Cortex of kidney (tissue), 1 donor: ENCODE measurements at places on chromosomes 16 and 17.

GRCh38 chr16:10878328-10878643, 1.3 kb downstream of the CIITA start:
- no peak for DNase-seq

DNA sequence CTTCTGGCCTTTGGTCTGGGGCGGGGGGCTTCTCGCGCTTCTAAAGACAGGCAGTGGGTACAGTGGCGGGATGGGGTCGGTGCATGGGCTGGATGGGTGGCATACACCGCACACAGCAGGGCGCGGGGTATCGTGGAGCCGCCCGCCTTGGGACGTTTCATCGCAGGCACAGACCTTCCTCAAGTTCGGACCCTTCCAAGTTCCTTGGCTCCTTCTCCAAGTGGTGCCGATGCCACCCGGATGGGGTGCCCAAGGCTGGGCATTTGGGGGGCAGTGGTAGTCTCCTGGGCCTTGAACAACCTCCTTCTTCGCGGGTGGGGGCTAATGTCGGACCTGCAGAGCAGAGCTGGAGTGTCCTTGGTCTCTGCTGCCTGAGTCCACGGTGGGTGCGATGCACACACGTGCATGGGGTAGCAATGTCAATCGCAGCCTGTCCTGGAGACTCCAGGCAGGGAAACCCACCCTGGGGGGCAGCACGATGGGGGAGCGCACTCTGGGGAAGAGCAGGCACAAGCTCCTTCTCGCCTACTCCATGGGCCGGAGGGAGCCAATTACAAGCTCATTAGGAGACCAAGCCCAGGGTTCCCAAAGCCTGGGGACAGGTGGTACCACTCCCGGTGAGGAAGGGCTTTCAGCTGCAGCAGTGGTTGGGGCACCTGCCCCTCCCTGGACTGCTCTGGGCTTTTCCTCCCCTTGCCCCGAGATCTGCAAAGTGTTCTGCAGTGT, 686 bp upstream of the MTSS2 start:
- no peak for DNase-seq

- DNase-seq: no peak
These were observed 46.8 kb upstream of the MRTFB start for GRCh38 chr16:14024283-14024682.

DNA sequence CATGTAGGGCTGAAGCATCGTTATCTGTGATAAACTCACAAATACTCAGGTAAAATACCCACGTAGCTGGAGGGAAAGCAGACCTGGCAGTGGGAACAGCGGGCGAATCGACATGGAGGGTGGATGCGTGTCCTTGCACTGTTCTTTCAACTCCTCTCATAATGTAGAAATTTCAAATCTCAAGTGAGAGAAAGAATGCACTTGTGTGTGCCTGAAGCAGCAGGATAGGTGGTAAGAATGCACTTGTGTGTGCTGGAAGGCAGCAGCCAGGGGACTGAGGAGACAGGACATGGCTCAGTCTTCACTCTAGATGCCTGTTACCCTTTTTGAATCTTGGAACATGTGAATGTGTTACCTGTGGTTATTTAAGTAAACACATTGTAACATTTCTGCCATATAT, 10.4 kb downstream of the IFT140 start:
- no peak for DNase-seq

- DNase-seq: no peak
These were observed 17.8 kb downstream of the HS3ST6 start for GRCh38 chr16:1900452-1900774.

DNA sequence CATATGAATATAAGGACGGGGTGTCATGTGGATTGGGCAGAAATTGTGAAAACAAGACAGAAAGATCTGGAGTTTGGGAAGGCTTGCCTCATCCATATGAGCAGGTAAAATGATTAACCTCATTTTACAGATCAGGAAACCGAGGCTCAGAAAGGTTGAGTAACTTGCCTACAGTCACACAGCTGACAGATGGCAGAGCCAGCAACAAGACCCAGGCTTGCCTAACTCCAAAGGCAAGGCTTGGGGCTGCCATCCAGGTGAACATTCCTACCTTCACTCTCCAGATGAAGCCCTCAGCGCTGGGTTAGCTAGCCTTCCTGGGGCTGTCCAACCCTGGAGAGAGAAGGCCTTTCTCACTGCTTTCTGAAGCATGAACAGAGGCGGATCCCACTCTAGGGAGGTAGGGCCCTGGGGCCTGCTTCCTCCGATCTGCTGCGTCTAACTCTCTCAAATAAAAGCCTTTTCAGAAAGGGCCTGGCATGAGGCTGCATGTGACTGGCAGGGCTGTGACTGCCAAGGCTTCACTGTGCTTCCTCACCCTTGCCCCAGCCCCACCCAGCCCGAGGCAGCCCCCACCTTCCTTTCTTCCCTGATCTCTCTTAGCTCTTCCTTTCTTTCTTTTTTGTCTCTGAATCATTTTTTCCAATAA, 107.8 kb downstream of the GNAO1 start:
- no peak for DNase-seq

DNA sequence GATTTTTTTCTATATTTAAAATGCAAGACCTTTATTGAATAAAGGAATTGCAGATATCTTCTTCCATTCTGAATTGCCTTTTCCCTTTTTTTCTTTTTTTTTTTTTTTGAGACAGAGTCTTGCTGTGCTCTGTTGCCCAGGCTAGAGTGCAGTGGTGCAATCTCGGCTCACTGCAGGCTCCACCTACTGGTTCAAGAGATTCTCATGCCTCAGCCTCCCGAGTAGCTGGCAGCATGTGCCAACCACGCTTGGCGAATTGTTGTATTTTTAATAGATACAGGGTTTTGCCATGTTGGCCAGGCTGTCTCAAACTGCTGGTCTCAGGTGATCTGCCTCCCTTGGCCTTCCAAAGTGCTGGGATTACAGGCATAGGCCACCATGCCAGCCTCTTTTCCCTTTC, 151.5 kb downstream of the CEP112 start:
- no peak for DNase-seq

GRCh38 chr17:8698162-8698971, 46.3 kb downstream of the CCDC42 start:
- no peak for DNase-seq

DNA sequence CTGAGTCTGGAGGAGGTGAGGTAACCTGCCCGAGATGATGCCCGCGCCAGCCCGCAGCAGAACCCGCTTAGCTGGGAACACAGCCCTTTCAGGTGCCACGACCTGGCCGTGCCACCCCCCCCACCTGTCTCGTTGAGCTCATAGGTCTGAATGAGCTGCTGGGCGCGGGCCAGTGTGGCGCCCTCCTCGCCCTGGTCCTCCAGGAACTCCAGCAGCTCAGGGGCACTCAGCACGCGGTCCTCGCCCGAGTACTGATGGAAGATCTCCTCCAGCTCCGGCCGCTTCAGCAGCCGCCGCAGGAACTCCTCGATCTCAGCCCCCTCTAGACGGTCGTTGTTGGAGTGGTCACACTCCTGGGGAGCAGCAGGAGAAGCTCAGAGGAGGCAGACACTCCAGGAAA, 13.6 kb downstream of the PLCD3 start:
- DNase-seq: no peak

DNA sequence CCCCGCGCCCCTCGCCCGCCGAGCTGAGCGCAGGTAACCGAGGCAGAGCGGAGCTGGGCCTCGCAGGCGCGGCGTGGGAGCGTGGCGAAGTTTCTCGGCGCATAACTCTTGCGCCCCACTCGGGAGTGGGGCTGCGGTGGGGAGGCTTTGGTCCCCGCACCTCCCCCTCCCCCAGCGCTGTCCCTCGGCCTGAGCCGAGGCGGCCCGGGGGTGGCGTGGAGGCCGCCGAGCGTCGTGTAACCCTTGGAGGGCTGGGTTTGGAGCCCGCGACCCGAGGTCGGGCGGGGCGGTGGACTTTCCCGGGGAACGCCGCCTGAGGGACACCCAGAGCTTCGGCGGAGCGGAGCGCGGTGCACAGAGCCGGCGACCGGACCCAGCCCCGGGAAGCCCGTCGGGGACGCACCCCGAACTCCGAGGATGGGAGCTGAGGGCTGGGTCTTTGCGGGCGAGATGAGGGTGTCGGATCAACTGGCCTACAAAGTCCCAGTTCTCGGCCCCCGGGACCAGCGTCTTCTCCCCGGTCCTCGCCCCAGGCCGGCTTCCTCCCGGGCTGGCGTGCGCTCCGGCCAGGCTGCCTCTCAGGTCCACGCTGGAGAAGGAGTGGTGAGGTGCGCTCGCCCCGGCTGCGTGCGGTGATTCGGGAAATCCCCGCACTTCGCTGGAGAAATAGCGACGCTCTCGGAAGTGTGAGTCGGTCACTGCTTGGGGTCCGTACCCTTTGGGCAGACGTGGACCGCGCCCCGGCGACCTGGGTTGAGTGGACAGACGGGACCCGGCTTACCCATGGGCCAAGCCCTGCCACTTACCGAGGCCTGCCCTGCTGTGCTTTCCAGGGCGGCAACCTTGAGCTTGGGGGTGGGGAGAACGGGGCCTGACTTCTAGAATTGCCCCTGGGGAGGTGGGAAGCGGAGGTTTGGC, 168.4 kb downstream of the RAB11FIP4 start:
- no peak for DNase-seq

DNA sequence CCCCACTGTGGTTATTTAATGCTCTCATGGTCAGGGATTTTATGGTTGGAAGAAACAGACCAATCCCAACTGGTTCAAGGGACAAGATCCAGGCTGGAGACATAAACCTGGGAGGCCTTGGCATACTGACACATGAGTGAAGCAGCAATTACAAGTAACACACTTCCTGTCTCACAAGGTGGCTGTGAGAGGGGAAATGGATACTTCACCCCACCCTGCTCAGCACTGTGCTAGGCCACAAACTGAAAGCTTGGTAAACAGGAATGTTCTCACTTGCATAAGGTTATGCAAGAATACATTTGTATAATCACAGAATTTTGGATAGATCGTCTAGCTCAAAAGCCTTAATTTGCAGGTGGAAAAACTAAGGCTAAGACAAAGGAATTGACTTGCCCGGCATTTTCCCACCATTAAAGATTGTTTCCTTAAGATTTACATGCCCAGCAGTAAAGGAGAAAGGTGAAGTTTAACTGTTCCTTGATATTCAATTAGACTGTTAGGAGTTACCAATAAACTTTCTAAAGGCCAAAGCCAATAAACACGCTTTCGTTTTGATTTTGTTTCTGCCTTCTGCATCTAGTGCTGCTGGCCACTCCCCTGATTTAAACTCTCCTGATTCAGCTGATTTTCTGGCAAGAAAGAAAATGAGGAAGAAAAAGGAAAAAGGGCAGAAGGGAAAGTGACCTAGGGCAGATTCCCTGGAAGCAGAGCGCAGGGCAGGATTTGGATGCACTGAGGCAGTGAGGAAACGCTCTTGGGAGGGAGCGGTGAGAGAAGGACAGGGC, 215.6 kb upstream of the CDH5 start:
- DNase-seq: no peak

DNA sequence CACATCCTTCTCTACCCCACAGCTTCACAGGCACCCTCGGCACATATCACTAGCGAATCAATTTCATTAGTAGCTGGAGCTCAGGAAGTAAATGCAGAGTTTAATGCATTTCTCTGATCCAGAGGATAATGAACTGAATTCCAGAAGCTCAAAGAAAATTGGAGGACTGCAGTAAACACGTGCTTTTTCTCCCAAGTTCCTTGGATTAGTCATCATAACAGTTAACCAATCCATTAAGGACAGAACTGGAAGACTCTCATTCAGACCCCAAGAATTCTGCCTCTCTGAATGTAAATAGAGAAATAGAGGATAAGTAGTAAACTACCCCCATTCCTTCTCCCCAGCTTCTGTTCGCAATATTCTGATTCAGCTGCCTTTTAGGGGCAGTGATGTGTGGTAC, 40.7 kb downstream of the DUSP14 start:
- DNase-seq: no peak

DNA sequence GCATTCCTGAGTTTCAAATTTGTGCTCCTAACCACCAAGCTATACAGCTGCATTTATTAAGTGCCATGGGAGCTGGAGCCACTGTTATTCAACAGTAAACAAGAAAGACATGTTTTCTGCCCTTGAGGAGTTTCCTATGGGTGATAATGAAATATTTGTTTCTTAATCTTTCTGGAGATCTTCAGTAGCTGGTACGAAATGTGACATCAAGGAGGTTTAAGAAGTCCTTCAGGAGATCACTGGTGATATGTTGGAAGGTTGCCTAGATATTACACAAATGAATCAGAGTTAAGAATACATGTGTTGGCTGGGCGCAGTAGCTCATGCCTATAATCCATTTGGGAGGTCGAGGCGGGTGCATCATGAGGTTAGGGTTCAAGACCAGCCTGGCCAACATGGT, 14.9 kb downstream of the RHOT1 start:
- no peak for DNase-seq

GRCh38 chr16:84571506-84571905, 46.4 kb downstream of the COTL1 start:
- no peak for DNase-seq

- no peak for DNase-seq
These were observed 732.0 kb upstream of the KIF2B start for GRCh38 chr17:53090770-53091169.

DNA sequence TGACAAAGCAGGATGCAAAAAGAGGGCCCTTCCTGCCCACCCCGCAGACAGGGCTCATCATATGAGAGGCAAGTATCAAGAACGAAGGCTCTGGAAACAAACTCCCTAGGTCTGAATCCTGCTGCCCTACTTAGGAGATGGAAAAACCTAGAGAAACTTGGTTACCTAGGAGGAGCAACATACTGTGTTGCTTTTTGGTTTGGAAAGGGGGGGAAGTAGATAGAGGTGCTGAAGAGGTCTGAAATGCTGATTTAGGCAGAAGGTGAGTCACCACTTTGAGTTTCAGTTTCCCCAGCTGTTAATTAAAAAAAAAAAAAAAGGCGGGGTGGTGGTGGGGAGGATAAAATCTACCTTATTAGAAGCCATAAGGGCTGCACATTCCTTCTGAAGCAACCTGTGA, 1.5 kb downstream of the N4BP1 start:
- DNase-seq: no peak

- no peak for DNase-seq
These were observed 2.6 kb downstream of the APRT start for GRCh38 chr16:88809068-88809675.

DNA sequence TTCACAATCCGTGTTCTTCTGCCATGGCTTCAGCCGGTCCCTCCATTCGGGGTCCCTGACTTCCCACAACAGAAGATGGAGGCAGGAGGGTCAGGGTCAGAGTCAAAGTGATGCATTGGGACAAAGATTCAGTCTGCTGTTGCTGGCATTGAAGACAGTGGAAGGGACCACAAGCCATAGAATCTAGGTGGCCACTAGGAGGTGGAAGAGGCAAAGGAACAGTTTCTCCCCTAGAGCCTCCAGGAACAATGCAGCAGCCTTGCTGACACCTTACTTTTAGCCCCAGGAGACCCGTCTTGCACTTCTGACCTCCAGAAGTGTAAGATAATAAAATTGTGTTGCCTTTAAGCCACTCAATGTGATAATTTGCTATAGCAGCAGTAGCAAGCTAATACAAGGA, 55.9 kb downstream of the MFSD11 start:
- DNase-seq: no peak

GRCh38 chr17:44272954-44273353, 5.0 kb upstream of the SLC4A1 start:
- no peak for DNase-seq

GRCh38 chr16:87047221-87048037, 269.8 kb downstream of the C16orf95 start:
- no peak for DNase-seq

DNA sequence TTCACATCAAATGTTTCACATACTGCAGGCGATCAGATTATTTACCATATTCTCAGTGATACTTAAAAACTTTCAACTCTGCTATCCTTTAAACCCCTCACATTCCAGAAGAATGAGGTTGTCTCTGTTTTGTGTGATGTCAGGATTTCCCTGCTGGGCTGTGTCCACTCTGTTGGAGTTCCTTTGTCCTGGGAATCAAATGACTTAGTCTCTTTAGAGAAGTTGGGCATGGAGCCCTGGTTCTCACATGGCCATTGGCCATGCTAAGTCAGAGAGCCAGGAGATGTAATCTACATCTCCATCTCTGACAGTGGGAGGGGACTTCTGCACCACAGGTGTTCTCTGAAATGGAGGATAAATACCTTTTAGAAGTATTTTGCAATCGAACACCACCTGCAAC, 205.1 kb upstream of the MAF start:
- no peak for DNase-seq
